ENCODE measurements at places on chromosomes 3 and 15.

DNA sequence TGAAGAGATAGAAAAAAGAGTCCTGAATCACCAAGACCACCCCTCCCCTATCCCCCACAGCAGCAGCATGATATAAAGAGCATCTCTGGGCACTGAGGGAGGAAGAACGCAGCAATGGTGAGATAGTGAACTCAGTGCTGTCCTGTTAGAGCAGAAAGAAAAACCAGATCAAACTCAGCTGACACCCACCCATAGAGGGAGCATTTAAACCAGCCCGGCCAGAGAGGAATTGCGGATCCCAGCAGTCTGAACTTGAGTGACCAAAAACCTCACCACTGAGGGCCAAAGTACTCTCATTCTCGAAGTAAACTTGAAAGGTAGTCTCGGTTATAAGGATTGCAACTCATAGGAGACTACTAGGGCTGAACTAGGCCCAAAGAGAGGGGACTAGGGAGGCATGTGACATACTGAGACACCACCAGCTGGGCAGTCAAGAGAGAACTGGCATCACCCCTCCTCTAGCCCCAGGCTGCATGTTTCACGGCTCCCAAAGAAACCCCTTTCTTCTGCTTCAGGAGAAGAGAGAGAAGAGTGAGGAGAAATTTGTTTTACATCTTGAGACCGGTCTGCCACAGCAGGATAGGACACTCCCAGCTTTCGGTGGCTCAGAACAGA is 39.2 kb upstream of the TGFBR2 start:
- DNase-seq = no peak

DNA sequence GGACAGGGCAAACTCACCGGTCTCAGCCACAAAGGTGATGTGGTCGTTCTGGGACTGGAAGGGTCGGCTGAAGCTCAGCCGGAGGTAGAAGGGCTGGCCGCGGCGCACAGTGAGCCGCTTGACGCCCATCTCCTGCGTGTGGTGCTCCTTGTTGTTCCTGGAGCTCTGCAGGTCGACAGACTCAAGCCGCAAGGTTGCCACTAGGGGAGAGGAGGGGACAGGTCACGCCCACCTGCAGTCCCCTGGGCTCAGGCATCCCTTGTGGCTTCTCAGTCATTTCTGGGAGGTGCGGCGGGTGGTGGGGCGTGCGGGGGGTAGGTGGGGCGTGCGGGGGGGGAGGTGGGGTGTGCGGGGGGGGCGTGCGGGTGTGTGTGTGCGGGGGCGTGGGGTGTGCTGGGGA is 26.7 kb upstream of the TGM5 start:
- DNase-seq = no peak

GRCh38 chr3:50994537-50994936 is 319.8 kb downstream of the DOCK3 start:
- DNase-seq = no peak

DNA sequence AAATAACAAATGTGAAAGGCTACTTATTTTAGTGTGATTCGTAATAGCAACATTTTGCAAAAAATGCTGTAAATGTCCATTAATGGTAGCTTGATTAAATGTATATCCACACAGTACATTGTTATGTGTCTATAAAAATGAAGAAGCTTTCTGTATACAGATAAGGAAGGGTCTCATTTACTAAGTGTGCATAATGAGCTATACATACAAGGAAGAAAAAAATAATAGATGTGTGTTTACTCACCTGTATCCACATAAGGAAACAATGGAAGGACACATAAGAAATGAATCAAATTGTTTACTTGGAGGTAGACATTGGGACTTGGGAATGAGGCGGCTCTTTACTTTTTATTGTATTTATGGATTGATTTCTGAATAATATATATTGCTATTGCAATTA is 34.9 kb downstream of the MED12L start:
- no peak for DNase-seq

- no peak for DNase-seq
These were observed 461.8 kb downstream of the RAP2B start for GRCh38 chr3:153623834-153624233.

DNA sequence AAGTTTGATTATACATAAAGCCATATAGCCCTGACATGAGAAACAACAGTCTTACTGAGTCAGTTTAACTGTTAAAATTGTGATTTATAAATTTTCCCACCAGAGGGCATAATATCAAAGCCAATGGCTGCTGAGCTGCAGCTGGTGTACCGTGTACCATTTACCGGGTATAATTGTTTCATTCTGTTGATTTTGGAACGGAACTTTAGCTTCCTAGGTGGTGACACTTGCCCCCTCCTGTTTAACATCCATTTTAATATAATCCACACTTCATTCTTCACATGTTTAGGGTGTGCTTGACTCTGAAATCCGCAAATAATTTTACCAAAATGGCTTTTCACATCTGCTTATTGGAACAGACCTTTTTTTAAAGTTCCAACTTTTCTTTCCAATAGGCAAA is 72.8 kb downstream of the SLC9A9 start:
- DNase-seq = peak; percentile 12

GRCh38 chr3:111252779-111253178 is 181.2 kb downstream of the NECTIN3 start:
- no peak for DNase-seq

DNA sequence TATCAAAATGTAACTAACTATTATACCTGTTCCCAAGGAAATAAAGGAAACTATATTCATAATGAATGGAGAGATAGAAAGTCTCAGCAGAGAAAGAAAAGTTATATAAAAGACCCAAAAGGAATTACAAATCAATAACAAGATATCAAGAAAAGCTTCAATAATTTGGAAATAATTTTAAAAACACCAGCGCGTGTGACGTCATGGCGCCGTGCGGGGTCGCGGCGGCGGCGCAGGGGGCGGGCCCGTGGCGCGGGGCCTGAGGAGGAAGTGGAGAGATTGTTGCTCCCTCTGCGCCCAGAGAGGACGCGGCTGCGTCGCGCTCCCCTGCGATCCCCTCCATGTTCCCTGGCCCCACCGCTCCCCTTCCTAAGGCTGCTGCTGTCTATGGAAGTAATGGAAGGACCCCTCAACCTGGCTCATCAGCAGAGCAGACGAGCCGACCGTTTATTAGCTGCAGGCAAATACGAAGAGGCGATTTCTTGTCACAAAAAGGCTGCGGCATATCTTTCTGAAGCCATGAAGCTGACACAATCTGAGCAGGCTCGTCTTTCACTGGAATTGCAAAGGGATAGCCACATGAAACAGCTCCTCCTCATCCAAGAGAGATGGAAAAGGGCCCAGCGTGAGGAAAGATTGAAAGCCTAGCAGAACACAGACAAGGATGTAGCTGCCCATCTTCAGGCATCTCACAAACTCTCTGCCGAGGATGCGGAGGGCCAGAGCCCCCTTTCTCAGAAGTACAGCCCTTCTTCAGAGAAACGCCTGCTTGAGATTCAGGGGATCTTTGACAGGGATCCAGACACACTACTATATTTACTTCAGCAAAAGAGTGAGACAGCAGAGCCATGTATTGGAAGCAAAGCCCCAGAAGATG is 4.1 kb downstream of the XCR1 start:
- no peak for DNase-seq

DNA sequence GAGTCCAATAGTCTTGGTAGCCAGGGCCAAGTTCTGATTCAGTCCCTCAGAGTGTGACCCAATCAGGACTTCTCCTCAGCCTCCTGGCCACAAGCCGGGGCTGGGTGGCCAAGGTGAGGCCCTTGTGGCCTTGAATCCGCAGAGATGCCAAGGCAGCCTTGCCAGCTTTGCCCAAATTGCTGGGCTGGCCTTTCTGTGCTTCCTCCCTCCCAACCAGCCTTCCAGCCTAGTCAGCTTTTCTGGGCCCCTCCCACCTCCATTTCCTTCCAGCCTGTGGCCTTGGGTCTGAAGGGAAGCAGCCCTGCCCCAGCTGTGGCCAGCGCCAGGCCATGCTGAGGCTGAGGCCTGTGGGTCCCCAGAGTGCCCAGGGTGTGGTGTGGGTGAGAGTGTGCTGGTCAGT is 34.3 kb upstream of the ANKDD1A start:
- DNase-seq = no peak

DNA sequence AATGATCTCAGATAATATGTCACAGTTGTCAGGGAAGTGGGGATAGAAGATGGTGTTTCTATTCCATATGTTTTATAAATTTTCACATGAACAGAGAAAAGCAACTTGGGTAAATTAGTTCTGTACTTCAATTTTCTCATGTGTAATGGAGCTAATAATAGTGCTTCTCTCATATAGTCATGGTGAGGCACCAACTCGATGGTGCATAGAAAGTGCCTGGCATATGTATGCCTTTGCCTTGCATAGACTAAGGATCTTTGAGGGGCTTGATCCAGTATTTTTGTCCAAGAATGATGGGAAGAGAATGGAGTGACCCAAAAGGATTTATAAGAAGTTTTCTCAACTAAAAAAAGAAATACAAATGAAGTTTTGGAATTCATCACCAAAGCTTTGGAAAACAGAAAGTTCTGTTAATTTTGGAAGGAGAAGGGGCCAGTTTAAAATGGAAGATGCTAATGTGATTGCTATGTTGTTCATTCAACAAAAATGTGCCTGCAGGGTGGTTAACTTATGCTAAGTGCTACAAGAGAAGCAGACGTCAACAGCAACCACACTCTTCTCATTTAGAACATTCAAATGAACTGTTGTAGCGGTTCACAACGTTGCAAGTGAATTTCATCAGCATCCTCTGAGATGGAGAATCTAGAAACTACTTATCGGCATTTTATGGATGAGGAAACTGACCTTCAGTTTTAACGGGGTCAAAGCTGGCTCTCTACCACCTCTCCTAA is 86.1 kb downstream of the RTP4 start:
- no peak for DNase-seq

- no peak for DNase-seq
These were observed 45.7 kb downstream of the TCF12 start for GRCh38 chr15:56964182-56964581.

GRCh38 chr3:48405343-48405881 is 24.5 kb downstream of the PLXNB1 start:
- no peak for DNase-seq

DNA sequence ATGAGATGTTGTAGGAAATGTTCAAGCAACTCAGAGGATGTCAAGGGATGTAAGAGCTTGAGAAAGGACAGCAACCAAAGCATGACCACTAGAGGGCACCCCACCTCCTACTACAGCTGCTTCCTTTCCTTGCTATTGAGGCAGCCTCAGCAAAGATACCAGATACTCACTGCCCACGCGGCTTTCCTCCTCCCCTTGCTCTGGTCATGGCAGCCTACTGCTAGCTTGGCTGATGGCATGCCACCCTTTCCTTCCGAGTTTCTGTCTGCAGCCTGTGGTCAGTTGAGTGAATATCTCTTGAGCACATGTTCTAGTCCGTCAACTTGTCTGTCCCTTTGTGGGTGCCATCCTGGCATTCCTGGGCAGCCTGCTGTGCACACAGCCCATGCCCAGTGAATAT is 4.4 kb upstream of the CXCR6 start:
- DNase-seq = peak; percentile 82

All from GM12864 (cell line).